ENCODE measurements at places on chromosomes 6 and 20.

DNA sequence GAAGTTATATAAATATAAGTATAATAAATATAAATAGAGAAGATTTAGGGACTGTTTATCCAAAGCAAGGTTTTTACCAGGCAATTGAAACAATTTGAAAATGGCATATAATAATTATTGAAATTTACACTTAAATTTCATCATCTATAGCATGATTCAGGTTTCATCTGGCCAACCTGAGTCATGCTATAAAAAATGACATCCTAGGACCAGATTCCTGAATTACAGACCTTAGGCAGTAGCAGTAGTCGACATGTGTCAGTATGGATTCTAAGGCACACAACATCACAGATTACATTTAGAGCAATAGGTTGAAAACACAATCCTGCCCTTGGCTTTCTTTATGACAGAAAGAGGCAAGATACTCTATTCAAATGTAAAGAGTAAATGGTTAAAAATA, 592.3 kb downstream of the PHF3 start:
- no peak for DNase-seq

- no peak for DNase-seq
These were observed 257.4 kb downstream of the MAFB start for GRCh38 chr20:40431611-40432010.

DNA sequence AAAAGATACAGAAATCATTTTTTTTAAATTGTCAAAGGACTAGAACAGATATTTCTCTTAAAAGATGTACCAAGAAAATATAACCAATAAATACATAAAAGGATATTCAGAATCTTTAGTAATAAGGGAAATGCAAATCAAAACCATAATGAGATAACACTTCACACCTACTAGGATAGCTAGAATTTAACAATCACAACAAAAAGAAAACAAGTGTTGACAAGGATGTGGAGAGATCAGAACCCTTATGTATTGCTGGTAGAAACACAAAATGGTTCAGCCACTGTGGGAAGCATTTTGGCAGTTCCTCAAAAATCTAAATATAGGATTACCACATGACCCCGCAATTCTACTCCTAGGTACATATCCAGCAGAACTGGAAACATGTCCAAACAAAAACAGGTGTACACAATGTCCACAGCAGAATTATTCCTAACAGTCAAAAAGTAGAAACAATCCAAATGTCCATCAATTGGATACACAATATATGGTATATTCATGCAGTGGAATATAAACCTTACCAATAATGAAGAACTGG, 211.0 kb downstream of the LRFN2 start:
- DNase-seq = no peak

DNA sequence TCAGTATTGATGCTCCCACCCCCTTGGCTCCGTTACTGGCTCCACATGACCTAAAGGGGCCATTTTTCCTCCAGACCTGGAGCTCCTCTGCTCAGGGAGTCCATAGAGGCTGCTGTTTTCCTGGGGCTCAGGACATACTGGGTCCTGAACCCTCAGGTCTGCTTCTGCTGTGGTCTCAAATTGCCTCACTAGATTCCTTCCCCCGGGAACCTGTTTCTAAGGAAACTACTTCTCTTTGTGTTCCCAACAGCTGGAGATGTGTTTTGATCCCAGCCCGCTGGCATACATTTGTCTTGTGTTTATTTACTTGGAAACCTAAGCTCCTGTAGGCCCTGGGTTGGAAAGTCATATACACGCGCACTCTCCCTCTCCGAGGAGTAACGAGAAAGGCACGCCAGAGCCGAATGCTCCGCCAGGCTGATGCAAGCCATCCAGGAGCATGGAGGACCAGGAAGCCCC, 222.8 kb downstream of the UST start:
- no peak for DNase-seq

DNA sequence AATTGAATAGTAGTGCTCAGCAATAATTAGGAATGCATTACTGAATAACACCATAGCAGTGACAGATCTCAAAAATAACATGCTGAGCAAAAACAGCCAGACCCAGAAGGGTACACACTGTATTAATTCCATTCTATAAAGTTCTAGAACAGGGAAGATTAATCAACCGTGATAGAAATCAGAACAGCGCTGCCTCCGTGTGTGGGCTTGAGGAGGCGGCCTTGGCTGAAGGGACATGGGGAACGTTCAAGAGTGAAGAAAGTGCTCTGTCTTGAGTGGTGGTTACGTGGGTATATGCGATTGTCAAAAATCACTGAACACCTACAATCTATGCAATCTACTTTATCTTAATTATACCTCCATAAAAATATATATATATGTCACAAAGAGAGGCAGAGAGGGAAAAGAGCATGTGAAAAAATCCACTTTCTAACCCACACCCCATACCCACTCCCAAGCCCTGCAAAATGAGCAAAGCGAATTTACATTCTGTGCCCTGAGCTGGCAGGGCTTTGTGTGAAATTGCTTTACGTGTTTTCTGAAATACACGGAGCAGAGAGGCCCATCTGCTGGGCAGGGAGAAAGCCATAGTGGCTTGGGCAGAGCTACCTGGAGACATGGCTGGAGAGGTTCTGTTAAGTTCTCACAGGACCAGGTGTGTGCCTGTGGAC, 74.4 kb downstream of the NFATC2 start:
- no peak for DNase-seq

GRCh38 chr6:117711369-117711768, 36.1 kb downstream of the NUS1 start:
- DNase-seq = no peak

DNA sequence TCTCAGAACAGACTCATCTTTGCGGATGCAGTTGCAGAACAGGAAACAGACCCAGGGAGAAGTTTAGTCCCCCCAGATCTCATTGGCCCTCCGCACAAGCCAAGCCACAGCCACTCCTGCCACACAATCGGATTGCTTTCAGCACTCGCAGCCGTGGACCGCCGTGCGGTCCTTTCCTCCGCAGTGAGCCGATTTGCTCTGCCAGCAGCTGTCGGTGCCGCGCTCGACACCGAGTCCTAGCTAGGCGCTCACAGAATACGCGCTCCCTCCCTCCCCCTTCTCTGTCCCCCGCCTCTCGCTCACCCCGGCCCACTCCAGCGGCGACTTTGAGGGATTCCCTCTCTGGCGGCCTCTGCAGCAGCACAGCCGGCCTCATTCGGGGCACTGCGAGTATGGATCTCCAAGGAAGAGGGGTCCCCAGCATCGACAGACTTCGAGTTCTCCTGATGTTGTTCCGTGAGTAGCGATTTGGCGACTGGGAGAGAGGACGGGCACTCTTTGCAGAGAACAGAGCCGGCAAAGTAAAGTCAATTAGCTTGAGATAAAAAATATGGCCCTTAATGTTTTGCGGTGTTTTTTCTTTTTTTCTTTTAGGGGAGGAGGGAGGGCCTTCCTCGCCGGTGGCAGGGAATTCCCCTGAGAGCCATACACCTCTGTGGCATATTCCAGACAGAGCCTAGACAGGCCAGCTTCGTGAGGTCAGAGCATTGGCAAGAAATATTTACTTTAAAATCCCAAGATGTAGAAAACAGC, at the start of gene LAMP5:
TSS of gene LAMP5 (plus strand) at position 130 of the 753 bp plus-strand sequence. CDS start at position 393, 263 bp downstream.
- no peak for DNase-seq

DNA sequence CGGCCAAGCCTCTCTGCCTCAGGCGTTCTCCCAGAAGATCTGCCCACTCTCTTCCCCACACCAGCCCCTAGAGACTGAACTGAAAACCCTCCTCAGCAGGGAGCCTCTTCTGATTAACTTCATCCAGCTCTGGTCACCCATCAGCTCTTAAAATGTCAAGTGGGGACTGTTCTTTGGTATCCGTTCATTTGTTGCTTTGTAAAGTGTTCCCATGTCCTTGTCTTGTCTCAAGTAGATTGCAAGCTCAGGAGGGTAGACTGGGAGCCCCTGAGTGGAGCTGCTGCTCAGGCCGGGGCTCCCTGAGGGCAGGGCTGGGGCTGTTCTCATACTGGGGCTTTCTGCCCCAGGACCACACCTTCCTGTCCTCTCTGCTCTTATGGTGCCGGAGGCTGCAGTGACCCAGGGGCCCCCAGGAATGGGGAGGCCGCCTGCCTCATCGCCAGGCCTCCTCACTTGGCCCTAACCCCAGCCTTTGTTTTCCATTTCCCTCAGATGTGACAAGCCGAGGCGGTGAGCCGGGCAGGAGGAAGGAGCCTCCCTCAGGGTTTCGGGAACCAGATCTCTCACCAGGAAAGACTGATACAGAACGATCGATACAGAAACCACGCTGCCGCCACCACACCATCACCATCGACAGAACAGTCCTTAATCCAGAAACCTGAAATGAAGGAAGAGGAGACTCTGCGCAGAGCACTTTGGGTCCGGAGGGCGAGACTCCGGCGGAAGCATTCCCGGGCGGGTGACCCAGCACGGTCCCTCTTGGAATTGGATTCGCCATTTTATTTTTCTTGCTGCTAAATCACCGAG, 14.2 kb downstream of the VEGFA start:
- no peak for DNase-seq
